ENCODE measurements at places on chromosomes 2 and 18. TPM values are rescaled to one million over a fixed set of nuclear protein-coding genes. Genes with fewer than 3 reads are reported as not detected.
A peak's percentile ranks its signal among the peaks of the same experiment; 100 is the strongest.

REG3A gene
- not detected for total RNA-seq

OR6B2 gene
- total RNA-seq = not detected

CTLA4 gene
- total RNA-seq = not detected

CCDC148 gene
- 3.1 TPM for total RNA-seq

UGT1A5 gene
- total RNA-seq = not detected

TOGARAM2 gene
- total RNA-seq = 0.40 TPM

IMPACT gene
- 46.5 TPM for total RNA-seq

EN1 gene
- 18.3 TPM for total RNA-seq

UPP2 gene
- total RNA-seq = not detected

- peak overlapping the region; percentile 77 for H3K4me3 ChIP-seq
- peaks cover 35% of the 10 kb centered on the region for H3K4me1 ChIP-seq
- no peak for DNase-seq
- peaks cover 58% of the 10 kb centered on the region for H3K27me3 ChIP-seq
These were observed 4.7 kb downstream of the CDK5R2 start for GRCh38 chr2:218964041-218964771.

- no peaks in the 10 kb centered on the region for H3K4me1 ChIP-seq
- H3K27ac ChIP-seq = no peak overlapping the region
- no peak overlapping the region for H3K4me3 ChIP-seq
- peaks cover 7% of the 10 kb centered on the region for H3K36me3 ChIP-seq
- H3K27me3 ChIP-seq = no peaks in the 10 kb centered on the region
These were observed 121.3 kb downstream of the MYCN start for GRCh38 chr2:16061441-16062217.

- H3K36me3 ChIP-seq = no peaks in the 10 kb centered on the region
- no peak overlapping the region for H3K27ac ChIP-seq
- H3K4me1 ChIP-seq = peaks cover 3% of the 10 kb centered on the region
- no peak for DNase-seq
- peaks cover 18% of the 10 kb centered on the region for H3K27me3 ChIP-seq
These were observed 8.7 kb upstream of the TEX261 start for GRCh38 chr2:71003396-71003795.

GRCh38 chr2:71505086-71505769 lies 51.9 kb downstream of the DYSF start:
- H3K27ac ChIP-seq = no peak overlapping the region
- no peaks in the 10 kb centered on the region for H3K36me3 ChIP-seq
- peaks cover 2% of the 10 kb centered on the region for H3K27me3 ChIP-seq
- peaks cover 8% of the 10 kb centered on the region for H3K4me1 ChIP-seq
- no peak overlapping the region for H3K4me3 ChIP-seq
- peak; percentile 51 for DNase-seq

- H3K36me3 ChIP-seq = no peaks in the 10 kb centered on the region
- H3K27me3 ChIP-seq = no peaks in the 10 kb centered on the region
- H3K27ac ChIP-seq = no peak overlapping the region
These were observed 17.2 kb upstream of the NEDD4L start for GRCh38 chr18:58026857-58027256.

DNA sequence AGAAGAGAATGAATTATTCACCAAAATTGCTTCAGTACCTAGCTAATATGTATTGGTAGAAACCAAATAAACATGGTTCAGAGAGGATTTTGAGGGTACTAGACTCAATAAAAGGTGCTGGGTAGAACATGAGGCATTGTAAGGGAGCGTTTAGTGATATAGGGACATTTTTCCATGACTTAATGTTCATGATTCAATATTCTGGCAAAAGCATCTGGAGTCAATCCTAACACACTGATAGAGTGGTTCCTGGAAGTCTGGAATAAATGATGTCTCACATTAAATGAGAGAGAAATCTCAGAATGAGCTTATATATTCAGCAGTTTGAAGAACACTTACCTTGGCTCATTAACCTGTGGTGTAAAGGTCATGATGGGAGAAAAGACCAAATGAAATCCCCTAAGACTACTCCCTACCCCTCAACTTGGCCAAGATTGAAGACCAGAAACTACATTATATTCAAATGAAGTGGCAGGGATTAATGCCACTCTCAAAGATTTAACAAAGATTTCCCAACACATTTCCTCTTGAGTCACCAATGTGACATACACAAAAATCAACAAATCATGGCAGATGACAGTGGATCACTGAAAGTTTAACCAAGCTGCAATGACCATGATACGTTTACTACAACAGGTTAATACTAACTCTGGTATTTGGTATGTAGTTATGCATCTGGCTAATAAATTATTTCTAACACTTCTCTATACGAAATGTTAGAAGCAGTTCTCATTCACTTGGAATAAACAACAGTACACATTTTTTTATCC lies 309.5 kb downstream of the SATB2 start:
- no peak for DNase-seq
- no peak overlapping the region for H3K4me3 ChIP-seq
- H3K36me3 ChIP-seq = no peaks in the 10 kb centered on the region
- no peak overlapping the region for H3K27ac ChIP-seq
- H3K27me3 ChIP-seq = peaks cover 2% of the 10 kb centered on the region
- no peaks in the 10 kb centered on the region for H3K4me1 ChIP-seq

DNA sequence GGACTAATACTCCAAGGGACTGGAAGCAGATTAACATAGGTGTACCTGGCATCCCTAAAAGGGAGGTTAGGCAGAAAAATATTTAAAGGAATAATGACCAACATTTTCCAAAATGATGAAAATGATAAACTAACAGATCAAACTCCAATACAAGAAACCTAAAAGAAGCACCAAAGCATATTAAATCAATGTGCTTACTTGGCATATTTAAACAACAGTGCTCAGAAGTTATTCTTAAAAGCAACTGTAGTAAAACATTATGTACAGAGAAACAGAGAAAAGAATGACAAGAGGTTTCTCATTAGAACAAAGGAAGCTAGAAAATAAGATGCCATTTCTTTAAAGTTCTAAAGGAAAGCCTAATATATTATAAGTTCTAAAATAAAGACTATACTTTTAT lies 947.3 kb upstream of the TMEFF2 start:
- peaks cover 11% of the 10 kb centered on the region for H3K36me3 ChIP-seq
- no peak overlapping the region for H3K27ac ChIP-seq
- no peaks in the 10 kb centered on the region for H3K27me3 ChIP-seq

DNA sequence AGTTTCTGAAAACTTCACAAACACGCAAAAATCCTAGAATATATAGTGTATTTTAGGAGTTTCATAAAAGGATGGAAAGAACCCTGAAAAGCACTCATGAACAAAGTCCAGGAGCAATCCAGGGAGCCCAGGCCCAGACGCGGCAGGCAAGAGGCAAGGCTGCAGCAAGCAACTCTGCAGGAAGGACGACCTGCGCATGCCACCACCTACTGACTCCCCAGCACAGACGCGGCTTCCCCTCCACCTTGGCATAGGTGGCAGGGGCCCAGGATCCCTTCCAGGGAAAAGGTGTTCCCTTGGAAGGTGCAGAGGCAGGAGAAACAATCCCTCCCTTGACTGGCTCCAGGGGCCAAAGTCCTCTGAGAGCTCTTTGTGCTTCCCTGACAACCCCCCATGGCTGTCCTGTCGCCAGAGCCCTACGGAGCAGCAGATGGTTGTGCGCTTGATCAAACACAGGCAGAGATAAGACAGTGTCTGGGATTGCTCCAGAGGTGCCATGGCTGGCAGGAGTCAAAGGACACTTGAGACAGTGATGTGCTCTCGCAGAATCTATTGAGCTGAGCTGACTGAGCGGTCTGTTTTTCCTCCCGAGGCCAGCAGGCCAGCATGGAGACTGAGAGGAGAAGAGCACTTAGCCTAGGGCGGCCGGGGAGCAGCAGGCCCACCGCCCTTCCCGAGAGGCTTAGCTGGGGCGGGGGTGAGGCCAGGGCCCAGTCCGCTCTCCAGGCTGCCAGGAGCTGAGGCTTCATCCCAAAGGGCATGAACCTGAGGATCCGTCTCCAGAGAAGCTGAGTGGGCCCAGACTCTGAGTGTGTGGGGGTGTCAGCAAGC lies 10.8 kb upstream of the AMER3 start:
- no peaks in the 10 kb centered on the region for H3K4me1 ChIP-seq
- H3K36me3 ChIP-seq = no peaks in the 10 kb centered on the region
- no peak overlapping the region for H3K27ac ChIP-seq
- no peak for DNase-seq

- H3K4me1 ChIP-seq = no peaks in the 10 kb centered on the region
- DNase-seq = no peak
- H3K36me3 ChIP-seq = no peaks in the 10 kb centered on the region
- no peak overlapping the region for H3K27ac ChIP-seq
- H3K27me3 ChIP-seq = peaks cover 4% of the 10 kb centered on the region
These were observed 81.5 kb upstream of the LYPD6B start for GRCh38 chr2:148957023-148957422.

DNA sequence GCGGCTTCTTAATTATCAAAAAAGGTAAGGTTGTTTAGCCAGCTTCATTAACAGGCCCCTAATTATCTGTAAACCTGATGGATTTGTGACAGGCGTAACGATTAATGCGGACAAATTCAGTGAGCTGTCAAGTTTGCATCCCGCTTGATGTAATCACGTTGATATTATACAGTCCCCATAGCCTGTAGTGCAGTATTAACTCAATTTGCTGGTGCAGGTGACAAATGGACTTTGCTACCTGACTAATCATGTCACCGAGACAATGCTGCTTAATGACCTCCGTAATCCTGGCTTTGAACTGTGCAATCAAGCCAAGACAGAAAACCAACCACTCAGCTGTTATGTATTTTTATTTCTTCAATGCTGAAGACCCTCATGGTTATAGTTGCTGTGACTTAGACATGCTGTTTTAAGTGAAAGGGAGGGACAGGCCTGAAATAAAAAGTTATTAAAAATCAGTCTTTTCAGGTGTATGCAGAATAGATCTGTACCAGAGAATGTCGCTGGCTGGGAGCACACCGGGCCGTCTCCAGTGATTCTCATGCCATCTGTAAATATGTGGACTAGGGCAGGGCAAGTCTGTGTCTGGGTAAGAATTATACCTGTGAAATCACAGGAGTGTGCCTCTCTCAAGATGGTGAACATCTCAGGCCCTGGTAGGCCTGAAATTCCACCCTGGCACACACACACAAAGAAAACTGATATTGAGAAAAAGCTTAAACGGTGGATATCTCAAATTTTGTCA lies 4.3 kb downstream of the TSHZ1 start:
- peak overlapping the region; percentile 20 for H3K4me3 ChIP-seq
- H3K27ac ChIP-seq = peak overlapping the region; percentile 95
- no peaks in the 10 kb centered on the region for H3K27me3 ChIP-seq

DNA sequence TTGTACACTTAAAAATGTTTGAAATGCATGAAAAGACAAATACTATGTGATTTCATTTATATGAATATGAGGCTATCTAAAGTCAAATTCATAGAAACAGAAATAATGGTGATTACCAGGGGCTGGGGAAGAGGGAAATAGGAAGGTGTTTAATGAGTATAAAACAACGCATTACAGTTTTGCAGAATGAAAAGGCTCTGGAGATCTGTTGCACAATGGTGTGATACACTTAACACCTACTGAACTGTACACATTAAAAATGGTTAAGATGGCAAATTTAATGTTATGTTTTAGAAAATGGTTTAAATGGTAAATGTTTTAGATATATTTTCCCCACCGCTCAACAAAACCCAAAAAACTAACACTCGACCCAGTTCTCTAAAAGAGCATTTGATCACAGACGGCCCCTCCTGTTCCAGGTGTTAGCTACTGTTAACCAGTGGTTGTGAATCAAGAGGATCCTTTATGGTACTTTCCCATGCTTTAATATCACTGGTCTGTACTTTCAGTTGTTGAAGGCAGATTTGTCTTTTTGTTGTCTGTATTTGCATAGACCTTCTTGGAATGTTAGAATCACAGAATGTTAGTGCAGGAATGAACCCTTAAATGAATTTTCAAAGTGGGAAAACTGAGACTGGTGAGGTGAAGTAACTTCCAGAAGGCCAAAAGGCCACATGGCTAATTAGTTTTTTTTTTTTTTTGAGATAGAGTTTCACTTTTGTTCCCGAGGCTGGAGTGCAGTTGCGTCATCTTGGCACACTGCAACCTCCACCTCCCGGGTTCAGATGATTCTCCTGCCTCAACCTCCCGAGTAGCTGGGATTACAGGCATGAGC lies 10.2 kb downstream of the RAB10 start:
- peaks cover 17% of the 10 kb centered on the region for H3K36me3 ChIP-seq
- peak overlapping the region; percentile 64 for H3K27ac ChIP-seq
- H3K4me1 ChIP-seq = peaks cover 10% of the 10 kb centered on the region
- no peak for DNase-seq
- no peaks in the 10 kb centered on the region for H3K27me3 ChIP-seq

GRCh38 chr2:36322108-36322507 lies 33.5 kb upstream of the CRIM1 start:
- H3K4me3 ChIP-seq = no peak overlapping the region
- no peaks in the 10 kb centered on the region for H3K27me3 ChIP-seq
- H3K4me1 ChIP-seq = no peaks in the 10 kb centered on the region
- H3K27ac ChIP-seq = no peak overlapping the region
- H3K36me3 ChIP-seq = no peaks in the 10 kb centered on the region

- no peak overlapping the region for H3K27ac ChIP-seq
- H3K4me3 ChIP-seq = no peak overlapping the region
- H3K27me3 ChIP-seq = no peaks in the 10 kb centered on the region
- no peaks in the 10 kb centered on the region for H3K36me3 ChIP-seq
- DNase-seq = no peak
- H3K4me1 ChIP-seq = peaks cover 13% of the 10 kb centered on the region
These were observed 92.9 kb upstream of the WDR75 start for GRCh38 chr2:189348369-189348768.

GRCh38 chr2:80786584-80786983 lies 482.0 kb upstream of the LRRTM1 start:
- H3K4me3 ChIP-seq = no peak overlapping the region
- H3K27me3 ChIP-seq = no peaks in the 10 kb centered on the region
- H3K27ac ChIP-seq = no peak overlapping the region
- no peaks in the 10 kb centered on the region for H3K36me3 ChIP-seq
- DNase-seq = no peak

- no peak overlapping the region for H3K4me3 ChIP-seq
- DNase-seq = no peak
- peaks cover 17% of the 10 kb centered on the region for H3K27me3 ChIP-seq
- H3K4me1 ChIP-seq = no peaks in the 10 kb centered on the region
These were observed 40.7 kb downstream of the ONECUT2 start for GRCh38 chr18:57475903-57476302.
